ENCODE measurements at places on chromosomes 6 and 20.

- no peak for DNase-seq
Observed at GRCh38 chr20:47346172-47346571, 10.3 kb downstream of the ZMYND8 start.

DNA sequence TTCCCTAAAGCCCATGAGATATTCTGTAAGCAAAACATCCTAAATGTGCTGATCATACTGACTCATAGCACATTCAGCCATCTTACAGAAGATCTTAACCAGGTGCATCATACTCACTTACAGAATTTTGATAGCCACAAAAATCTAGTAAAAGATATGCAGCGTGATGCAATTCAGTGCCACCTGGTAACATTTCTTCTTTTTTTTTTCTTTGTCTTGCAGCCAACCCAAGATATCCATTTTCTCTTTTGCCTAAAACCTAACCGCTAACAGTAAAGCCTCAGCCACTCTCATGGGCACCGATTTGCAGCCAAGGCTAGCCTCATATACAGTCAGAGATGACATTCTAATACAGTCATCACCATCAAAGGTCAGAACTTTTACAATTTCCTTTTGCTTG lies 293.3 kb downstream of the HACE1 start:
- no peak for DNase-seq

- DNase-seq: no peak
Observed at GRCh38 chr6:81747327-81747726, 5.2 kb downstream of the TENT5A start.

DNA sequence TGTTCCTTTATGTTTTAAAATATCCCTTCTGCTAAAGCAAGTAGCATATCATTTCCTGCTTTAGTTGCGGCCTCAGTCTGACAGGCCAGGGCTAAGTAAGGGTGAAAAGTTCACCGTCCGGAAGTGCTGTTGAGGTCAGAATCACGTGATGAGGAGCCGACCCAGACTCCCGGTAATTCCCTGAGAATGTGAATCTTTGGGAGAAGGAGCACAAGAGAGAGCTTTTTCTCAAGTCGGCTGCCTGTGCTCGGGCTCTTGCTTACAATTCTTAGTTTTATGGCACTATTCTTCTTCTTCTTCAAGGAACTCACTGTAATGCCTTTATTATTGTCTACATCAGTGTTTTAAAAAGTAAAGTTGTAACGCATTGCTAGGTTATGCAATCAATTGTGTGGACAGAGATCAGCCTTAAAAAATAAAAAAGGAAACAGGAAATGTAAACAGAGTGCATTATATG lies 309.3 kb downstream of the PRL start:
- no peak for DNase-seq

DNA sequence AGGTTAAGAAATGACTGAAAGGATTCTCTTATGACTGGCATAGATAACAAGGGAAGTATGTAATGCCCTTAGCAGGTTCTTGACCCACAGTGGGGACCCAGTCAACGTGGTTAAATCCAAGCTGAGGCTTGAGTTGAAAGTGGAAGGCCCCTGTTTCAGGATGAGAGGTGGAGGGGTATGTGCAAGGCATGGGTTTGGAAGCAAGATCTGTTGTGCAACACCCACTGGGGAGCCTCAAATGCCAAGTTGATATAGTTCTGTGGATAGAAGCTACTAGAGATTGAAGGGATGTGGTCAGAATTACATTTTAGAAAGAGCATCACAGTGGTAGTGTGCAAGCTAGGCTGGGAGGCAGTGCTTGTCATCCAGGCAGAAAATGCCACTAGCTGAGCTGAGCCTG lies 5.1 kb downstream of the PABPC1L start:
- DNase-seq: no peak

DNA sequence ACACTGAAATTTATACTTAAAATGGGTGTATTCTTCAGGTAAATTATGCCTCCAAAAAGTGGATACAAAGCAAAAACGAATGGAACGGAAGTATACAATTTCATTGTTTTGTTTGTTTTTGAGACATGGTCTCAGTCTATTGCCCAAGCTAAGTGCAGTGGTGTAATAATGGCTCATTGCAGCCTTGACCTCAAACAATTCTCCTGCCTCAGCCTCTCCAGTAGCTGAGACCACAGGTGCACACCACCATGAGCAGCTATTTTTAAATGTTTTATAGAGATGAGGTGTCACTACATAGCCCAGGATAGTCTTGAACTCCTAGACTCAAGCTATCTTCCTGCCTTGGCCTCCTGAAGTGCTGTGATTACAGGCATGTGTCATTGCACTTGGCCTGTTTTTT lies 122.2 kb downstream of the MAN1A1 start:
- DNase-seq: no peak

GRCh38 chr20:47150403-47151152 lies 205.9 kb downstream of the ZMYND8 start:
- no peak for DNase-seq

- DNase-seq: no peak
Observed at GRCh38 chr20:50621068-50621665, 70.2 kb downstream of the RIPOR3 start.

GRCh38 chr6:110317189-110317588 lies 41.0 kb downstream of the METTL24 start:
- no peak for DNase-seq

- DNase-seq: no peak
Observed at GRCh38 chr6:136657666-136658065, 107.4 kb upstream of the MAP7 start.

GRCh38 chr6:15171026-15171425 lies 74.8 kb upstream of the JARID2 start:
- no peak for DNase-seq

GRCh38 chr20:32902456-32903420 lies 44.0 kb downstream of the EFCAB8 start:
- peak; percentile 65 for DNase-seq

GRCh38 chr6:56318851-56319250 lies 71.5 kb upstream of the COL21A1 start:
- no peak for DNase-seq

GRCh38 chr6:41691426-41692079 lies 43.9 kb downstream of the TFEB start:
- DNase-seq: no peak

- DNase-seq: no peak
Observed at GRCh38 chr6:143198312-143198711, 137.6 kb downstream of the AIG1 start.

- no peak for DNase-seq
Observed at GRCh38 chr6:23176471-23176870, 607.1 kb downstream of the HDGFL1 start.

DNA sequence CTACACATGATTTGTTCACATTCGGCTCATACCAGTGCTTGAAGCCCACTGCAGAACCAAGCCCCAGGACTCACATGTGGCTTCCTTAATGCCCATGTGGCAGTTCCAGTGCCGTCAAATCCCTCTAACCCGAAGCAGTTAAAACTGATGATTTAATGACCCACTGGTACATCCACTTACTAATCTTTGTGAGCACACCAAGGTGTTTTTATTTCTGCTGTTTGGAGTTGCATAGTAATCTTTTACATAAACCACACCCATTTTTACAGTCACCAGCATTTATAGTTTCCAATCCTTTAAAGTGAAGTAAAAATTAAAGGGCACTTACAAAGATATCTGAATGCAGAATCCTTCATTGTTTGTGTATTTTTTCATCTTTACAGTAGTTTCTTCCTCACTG lies 232.0 kb downstream of the ANKRD60 start:
- no peak for DNase-seq

DNA sequence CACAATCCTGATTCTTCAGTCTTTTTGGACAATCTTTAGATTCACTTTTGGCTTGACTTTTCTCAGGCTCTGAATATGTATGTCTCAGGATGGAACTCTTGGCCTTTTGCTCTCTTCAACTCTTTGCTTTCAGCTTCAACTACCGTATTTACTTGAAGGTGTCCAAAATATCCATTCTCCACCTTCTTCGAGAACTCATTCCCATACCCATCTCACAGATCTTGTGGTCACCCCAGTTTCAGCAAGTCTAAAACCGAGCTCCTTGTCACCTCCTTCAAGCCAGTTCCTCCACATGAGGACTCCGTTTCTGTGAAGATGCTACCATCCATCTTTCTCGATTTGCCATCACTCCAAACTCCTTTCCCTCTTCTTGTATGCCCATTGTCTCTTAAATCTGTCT lies 2.0 kb upstream of the MMP24 start:
- no peak for DNase-seq

GRCh38 chr6:56756791-56757587 lies 114.3 kb upstream of the DST start:
- DNase-seq: no peak

DNA sequence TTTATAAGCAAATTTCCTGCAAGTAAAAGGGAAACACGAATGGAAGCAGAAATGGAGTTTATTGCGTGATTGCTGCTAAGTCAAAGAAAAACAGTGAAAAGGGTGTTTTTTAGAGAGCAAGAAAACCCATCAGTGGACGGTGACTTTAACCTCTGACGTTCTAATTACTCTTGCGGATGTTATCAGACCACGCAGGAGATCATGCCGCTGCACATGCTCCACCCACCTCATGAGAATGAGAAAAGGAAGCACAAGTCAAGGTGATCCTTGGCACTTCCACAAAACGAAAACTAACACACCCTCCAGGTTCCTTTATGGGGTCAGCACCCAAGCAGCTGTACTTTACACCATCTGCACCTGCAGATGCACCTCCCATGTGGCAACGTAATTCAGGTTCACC lies 45.0 kb downstream of the LYRM4 start:
- no peak for DNase-seq

- DNase-seq: no peak
Observed at GRCh38 chr20:49914310-49915117, 815 bp downstream of the SPATA2 start.

GRCh38 chr6:112409311-112409710 lies 62.2 kb downstream of the RFPL4B start:
- DNase-seq: no peak

GRCh38 chr6:122026582-122027369 lies 372.7 kb upstream of the HSF2 start:
- no peak for DNase-seq

DNA sequence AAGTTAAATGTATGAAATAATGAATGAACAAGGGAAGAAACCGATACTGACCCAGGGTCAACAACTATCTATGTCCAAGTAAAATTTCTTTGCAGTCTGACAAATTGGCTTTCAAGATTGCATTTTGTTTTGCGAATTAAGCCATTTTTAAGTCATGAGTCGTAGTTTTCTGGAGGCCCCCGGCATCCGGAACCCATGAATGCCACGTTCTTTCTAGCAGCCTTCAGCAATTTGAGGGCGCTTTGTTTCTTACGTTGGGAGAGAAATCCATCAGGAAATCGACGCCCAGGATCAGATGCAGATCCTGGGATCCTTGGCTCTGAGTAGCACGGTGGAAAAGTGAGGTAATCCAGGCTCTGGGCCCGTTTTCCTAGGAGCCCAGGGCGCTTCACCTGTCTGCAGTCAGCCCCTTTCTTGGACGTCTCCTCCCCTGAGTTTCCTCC lies 309 bp upstream of the ABRACL start:
- DNase-seq: no peak
